ENCODE measurements at places on chromosomes 2 and 18.

DNA sequence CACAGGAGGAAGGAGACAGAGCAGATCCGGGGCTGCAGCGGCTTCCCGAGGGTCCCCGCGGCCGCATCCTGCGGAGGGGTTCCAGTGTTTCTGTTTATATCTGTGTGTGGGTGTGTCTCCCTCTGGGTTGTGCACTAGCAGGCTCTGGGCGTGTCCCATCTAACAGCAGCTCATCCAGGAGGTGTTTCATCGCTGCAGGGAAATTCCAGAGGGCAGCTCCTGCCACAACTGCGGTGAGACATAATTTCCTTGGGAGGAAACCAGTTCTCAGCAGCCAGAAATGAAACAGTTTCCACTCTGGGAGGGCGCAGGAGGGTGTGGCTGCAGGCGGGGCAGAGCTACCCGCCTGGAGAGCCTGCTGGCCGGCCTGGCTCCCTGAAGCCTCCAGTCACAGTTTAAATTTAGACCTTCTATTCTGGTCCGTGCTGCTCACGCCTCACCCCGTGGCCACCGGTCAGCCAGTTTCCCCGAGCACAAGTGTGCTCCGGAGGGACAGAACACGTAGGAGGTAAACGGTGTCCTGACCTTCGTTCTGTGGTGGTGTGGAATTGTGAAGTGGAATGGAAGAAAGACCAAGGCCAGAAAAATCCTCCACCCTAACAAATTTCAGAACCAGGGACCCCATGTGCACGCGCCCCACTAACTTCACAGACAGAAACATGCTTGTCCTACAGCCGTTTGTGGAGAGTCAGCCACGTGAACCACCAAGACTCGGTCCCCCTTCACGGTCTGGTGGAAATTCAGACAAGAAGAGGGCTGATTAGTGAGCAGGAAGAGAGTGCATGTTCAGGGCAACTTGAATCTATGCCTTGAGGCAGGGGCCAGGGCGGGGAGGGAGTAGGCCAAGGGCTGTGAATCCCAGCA, 50.2 kb downstream of the TEX44 start:
- peak; percentile 23 for DNase-seq

- no peak for DNase-seq
These were observed 90.3 kb downstream of the PIK3C3 start for GRCh38 chr18:42045346-42045745.

DNA sequence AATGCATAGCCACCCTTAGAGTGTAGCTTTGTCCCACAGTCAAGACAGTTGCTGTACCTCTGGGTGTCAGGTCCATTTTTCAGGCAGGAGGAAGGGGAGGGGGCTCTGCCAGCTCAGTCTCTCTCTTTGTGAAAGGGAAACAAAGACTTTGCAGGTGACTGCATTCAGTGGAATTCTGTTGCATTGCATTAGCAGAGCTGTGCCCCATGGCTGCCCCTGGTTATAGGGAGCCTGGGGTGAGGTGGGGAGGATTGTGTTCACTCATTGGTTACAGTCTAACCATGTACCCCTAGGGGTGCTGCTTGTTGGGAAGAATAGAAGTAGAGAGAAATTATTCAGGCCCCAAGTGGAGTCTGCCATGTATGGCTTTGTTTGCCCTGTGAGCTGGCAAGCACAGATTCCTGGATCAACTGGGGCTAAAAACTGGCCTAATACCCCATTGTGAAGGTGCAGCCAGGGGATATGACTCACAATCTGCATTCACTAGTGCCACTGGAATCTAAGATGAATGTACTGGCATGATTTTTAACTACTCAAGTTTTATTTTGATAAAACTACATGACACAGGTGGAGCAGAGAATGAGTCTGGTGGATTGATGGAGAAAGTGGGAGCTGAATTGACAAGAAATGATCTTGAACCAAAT, 118.4 kb downstream of the SH3BP4 start:
- DNase-seq: no peak

DNA sequence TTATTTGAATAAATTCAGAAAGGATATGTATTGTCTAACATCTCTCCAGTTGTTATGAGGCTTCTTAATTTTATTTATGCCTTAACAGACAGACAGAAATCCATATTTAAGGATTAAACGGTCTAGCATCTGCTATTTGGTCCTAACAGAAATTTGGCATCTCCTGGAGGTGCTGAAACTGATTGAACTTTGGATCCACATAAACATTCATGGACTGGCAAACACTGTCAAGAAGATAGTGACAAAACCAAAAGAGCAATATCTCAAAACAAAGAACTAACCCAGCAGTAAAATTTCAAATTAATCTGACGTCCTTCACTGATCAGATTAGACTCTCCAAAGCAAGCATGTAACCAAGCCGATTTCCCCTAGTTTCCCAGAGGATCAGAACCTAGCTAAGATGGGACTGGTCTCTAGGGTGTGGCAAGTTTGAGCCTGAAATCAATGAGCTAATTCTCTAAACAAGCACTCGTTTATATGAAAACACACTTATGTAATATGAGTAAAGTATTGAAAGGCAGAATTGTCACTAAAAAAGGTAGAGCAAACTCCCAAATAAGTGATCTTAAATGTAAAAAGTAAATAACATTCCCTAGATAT, 139.5 kb downstream of the NOL4 start:
- no peak for DNase-seq

- DNase-seq: no peak
These were observed 38.4 kb upstream of the COBLL1 start for GRCh38 chr2:164879901-164880535.

DNA sequence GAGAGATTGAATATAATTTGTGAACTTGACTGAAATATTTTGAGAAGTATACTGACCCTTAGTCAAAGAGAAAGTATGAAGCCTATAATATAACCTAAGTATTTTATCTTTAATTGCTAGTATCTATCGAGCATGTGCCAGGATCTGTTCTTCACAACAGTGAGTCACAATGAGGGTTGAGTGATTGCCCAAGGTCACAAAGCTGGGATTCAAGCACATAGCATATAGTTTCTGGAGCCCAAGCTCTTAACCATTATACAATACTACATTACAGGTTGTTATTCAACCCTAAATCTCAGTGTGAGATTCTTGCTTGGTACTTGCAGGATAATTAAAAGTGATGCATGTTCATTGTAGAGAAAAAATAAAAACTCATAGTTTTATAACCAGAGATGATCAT, 97.2 kb downstream of the RAB3GAP1 start:
- no peak for DNase-seq

DNA sequence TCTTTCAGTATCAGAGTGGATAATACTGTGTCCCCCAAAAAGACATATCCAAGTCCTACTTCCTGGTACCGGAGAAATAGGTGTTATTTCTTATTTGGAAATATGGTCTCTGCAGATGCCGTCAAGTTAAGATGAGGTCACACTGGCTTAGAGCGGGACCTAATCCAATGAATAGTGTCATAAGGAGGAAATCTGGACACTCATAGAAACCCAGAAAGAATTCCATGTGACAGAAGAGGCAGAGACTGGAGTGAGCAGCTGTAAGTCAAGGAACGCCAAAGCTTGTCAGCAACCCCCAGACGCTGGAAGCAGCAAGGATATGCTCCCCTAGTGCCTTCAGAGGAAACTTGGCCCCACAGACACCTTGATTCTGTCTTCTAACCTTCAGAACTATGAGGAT, 69.8 kb downstream of the CCBE1 start:
- DNase-seq: no peak

GRCh38 chr2:118388771-118389170, 300.5 kb downstream of the INSIG2 start:
- DNase-seq: no peak

DNA sequence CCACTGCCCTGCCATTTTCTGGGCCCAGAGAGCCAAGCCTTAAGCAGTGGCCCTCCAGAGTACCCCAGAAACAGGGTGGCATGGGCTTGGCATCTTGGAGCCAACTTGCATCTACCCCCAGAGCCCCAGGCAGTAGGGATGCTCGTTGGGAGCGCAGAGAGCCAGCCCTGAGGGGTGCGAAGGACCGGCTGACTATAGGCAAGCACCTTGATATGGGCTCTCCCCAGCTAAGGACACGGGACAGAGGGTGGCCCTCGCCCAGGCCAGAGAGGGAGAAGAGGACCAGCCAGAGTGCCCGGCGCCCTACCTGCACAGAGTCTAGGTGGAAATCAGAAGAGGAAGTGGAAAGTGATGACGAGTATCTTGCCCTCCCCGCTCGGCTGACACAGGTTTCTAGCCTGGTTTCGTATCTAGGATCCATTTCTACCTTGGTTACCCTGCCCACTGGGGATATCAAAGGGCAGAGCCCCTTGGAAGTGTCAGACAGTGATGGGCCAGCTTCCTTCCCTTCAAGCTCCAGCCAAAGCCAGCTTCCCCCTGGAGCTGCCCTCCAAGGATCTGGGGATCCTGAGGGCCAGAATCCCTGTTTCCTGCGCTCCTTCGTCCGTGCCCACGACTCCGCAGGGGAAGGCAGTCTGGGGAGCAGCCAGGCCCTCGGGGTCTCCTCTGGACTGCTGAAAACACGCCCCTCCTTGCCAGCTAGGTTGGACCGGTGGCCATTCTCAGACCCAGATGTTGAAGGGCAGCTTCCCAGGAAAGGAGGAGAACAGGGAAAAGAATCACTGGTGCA, 16.2 kb downstream of the CEP68 start:
- DNase-seq: no peak

DNA sequence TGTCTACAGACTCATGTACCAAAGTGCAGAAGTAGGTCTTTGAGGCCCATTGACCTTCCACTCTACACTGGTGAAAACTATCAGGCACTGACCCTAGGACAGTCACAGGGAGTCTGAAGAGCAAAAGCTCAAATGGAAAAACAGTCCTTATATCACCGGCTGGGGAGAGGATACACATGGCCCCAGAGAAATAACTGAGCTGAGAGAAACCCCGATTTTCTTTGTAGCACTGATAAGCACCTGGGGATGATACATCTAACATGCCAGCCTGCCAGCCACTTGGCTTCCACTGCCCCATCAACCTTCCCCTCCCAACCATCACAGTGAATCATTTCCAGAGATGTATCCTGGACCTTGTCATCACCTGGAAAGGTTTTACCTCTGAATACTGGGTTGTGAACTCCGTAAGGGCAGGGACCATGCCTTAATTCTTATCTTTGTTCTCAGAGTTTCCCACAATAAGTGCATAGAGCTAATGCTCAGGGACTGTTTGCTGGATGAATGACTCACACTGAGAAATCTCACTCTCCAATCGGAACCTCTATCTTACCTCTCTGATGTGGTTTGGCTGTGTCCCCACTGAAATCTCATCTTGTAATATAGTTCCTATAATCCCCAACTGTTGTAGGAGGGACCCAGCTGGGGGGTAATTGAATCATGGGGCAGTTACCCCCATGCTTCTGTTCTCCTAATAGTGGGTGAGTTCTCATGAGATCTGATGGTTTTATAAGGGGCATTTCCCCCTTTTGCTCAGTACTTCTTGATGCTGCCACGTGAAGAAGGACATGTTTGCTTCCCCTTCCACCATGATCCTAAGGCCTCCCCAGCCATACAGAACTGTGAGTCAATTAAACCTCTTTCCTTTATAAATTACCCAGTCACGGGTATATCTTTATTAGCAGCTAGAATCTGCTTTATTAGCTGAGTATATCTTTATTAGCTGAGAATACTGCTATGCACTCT, 37.1 kb downstream of the EVA1A start:
- no peak for DNase-seq

- DNase-seq: no peak
These were observed 11.2 kb upstream of the GYPC start for GRCh38 chr2:126644630-126645191.

GRCh38 chr2:55047677-55048299, 2.5 kb downstream of the RTN4 start:
- no peak for DNase-seq

DNA sequence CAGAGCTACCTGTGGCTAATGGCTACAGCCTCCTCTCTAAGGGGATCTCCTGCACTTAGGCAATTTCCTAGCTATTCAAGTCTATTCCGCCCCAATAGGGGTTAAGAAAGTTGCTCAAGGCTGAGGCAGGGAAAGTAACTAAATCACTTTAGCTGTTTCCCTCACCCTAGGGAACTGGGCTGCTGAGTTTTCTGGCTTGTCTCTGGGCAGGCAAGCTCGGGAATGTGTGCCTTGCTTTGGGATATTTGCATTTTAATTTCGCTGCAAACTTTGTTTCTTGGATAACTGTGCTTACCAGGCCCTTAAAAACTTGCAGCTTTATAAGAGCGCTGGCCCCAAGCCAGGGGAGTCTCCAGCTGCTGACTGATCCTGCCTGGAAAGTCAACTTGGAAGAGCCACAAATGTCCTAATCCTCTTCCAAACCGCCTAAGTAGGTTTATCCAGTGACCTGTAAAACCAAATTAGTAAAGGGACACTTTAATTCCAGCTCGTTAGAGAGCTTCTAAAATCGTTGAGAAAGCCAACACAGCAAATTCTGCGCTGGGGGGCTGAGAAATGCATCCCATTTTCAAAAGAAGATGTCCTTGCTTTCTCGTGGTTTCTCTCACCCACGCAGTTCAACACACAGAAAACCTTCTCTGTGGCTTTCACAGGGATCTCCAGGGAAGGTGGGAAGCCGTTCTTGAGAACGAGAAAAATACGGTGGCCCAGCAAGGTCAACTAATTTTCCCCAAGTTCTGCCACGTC, 59.5 kb upstream of the SP3 start:
- DNase-seq: no peak

- DNase-seq: no peak
These were observed 47.1 kb upstream of the SELENOI start for GRCh38 chr2:26298638-26299393.

- DNase-seq: no peak
These were observed 71.4 kb downstream of the RAPGEF4 start for GRCh38 chr2:172806996-172807395.

DNA sequence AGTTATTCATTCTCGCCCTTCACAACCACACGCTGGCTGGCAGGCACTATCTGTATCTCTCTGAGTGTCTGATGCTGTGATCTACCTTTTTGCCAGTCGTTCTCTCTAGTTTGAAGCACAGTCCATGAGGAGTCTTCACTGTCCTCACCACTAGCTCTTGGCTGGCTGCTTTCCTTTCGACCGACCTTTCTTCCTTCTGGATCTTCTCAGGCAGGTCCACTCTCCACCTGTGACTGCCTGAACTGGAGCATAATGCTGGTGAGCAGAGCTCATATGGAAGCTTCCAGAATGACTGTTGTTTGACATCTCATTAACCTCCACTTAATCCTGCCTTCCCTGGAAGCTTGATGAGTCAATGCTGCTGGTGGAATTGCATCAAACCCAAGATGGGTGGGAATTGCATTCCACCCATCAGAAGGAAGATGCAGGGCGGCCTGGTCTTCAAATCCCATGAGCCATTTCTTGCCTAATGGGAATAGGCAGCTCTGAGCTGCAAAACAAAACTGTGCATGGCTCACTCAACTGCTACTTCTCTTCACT, 283.5 kb upstream of the HDAC4 start:
- no peak for DNase-seq

- DNase-seq: no peak
These were observed 78.4 kb downstream of the PXDN start for GRCh38 chr2:1665761-1666505.

DNA sequence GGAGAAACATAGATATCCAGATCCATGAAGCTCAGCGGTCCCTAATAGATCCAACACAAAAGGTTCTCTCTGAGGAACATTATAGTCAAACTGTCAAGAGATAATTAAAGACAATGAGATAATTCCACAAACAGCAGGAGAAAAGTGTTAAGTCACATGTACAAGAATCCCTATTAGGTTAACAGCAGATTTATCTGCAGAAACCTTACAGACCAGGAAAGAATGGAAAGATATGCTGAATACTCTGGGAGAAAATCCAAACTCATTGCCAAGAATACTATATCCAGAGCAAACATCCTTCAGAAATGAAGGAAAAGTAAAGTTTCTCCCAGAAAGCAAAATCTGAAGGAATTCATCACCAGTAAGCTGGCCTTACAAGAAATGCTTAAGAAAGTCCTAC, 10.8 kb upstream of the KDM3A start:
- no peak for DNase-seq

- no peak for DNase-seq
These were observed at the start of gene HOXD10 for GRCh38 chr2:176115883-176116813. HOXD10 (plus strand) TSS chr2:176116778; CDS start chr2:176116834, 56 bp downstream.
